Large intestine (tissue), 12 donors: ENCODE measurements at places on chromosomes 16 and 17.
A peak's percentile ranks its signal among the peaks of the same experiment; 100 is the strongest.

DNA sequence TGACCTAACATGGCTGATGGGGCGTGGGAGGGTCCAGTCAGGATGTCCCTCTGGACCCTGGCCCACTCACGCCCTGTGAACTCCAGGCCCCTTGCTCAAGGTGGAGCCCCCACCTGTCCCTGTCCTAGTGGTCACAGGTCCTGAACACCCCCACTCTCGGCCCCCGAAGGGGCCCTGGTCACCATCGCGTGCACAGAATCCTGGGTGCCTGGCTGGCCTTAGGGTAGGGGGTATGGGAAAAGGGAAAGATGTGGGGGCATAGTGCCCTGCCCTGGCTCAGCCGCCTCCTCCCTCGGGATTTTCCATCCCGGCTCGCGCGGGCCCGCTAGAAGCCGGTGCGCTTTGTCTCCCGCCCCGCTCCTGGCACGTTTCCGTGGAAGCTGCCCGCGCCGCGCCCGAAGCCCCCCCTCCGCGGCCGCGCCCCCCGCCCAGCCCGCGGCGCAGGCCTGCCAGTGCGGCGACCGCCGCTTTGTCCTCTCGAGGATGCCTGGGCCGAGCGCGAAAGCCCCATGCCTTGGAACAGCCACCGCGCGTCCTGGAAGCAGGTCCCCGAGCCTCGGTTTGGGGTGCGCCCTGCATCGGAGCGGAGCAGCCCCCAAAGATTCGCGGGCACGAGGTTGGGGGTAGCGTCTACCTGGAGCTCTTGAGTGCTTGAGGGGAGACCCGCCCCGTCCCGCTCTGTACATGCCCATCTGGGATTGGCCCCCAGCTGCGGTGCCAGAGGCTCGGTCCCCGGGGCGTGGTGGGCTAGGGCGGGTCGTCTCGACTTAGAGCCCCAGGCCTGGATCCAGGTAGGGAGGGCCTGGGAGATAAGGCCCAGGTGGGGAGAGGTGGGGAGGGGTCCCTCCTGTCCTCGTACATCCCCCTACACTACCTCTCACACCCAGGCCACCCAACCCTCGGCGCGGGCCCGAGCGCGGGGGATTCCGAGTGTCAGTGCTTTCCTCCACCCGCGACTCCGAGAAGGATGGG is 1.3 kb downstream of the SMPD3 start:
- H3K36me3 ChIP-seq: no peaks in the 10 kb centered on the region
- H3K27ac ChIP-seq: no peak overlapping the region
- peak overlapping the region; percentile 41 for H3K4me3 ChIP-seq
- DNase-seq: no peak

- no peaks in the 10 kb centered on the region for H3K27me3 ChIP-seq
- H3K4me1 ChIP-seq: peaks cover 5% of the 10 kb centered on the region
Observed at GRCh38 chr17:64938925-64939474, 19.7 kb upstream of the LRRC37A3 start.

- no peaks in the 10 kb centered on the region for H3K4me1 ChIP-seq
- no peak for DNase-seq
- no peaks in the 10 kb centered on the region for H3K27me3 ChIP-seq
- no peaks in the 10 kb centered on the region for H3K36me3 ChIP-seq
- no peak overlapping the region for H3K27ac ChIP-seq
- no peak overlapping the region for H3K4me3 ChIP-seq
Observed at GRCh38 chr16:4142268-4142667, 26.0 kb upstream of the ADCY9 start.

GRCh38 chr17:34218748-34219147 is 36.3 kb upstream of the CCL2 start:
- H3K27ac ChIP-seq: no peak overlapping the region
- peaks cover 4% of the 10 kb centered on the region for H3K27me3 ChIP-seq
- H3K36me3 ChIP-seq: no peaks in the 10 kb centered on the region
- H3K4me1 ChIP-seq: no peaks in the 10 kb centered on the region

DNA sequence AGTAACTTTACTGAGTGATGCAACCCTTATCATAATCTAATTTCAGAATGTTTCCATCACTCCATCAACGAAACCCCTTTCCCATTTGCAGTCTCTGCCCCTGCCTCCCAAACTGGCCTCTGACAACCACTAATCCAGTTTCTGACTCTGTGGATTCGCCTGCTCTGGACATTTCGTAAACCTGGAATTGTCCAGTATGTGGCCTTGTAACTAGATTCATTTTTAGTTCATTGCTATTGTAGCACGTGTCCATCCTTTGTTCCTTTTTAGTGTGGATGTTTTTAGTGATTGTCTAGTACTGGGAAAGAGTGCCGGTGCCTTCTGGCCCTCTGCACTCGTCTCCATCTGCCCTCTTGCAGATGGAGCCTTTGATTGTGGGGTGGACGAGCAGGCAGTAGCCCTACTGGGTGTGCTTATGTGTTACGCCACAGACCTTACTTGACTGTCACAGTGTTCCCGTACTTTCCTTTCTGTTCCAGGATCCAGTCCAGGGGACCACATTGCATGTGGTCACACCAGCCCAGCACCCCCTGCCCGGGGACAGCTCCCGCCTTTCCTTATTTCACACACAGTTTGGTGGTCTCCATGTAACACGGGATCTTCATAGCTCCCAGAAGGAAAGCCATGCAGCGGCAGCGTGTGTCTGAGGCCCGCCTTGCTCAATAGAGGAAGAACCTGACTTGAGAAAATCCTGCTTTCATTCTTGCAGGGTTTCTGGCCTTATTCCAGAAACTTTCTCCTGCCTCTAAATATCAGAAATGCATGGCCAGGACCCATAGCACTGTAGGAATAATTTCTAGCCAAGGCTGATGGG is 8.8 kb downstream of the KIAA0513 start:
- H3K27ac ChIP-seq: no peak overlapping the region
- no peaks in the 10 kb centered on the region for H3K36me3 ChIP-seq
- no peak for DNase-seq
- no peaks in the 10 kb centered on the region for H3K4me1 ChIP-seq
- H3K4me3 ChIP-seq: no peak overlapping the region
- no peaks in the 10 kb centered on the region for H3K27me3 ChIP-seq

DNA sequence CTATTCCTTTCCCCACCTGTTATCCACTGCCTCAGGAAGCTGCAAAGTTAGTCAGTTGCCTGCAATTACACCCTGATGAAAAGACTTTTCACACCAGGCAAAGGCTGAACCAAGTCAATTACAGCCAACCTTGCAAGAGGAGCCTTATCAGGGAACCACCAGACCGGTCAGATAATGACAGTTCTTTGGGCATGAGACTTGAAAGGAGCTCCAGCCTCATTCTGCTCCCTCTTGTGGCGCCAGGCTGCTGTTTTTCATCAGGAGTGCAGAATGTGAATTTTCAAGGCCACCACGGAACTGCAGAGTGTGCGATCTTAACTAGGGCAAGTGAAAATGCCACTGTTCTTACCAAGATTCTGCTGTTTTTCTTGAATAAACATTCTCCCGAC is 22.5 kb downstream of the DNAI2 start:
- H3K27me3 ChIP-seq: no peaks in the 10 kb centered on the region
- H3K36me3 ChIP-seq: no peaks in the 10 kb centered on the region
- peaks cover 14% of the 10 kb centered on the region for H3K4me1 ChIP-seq
- H3K27ac ChIP-seq: peak overlapping the region; percentile 76

GRCh38 chr17:45729294-45729907 is 54.7 kb upstream of the CRHR1 start:
- no peaks in the 10 kb centered on the region for H3K4me1 ChIP-seq
- H3K27me3 ChIP-seq: peaks cover 18% of the 10 kb centered on the region
- no peaks in the 10 kb centered on the region for H3K36me3 ChIP-seq
- DNase-seq: no peak

GRCh38 chr17:72576289-72576759 is 455.5 kb downstream of the SOX9 start:
- peaks cover 31% of the 10 kb centered on the region for H3K4me1 ChIP-seq
- DNase-seq: no peak

GRCh38 chr16:68227183-68227793 is 8.6 kb downstream of the ESRP2 start:
- DNase-seq: peak; percentile 53
- H3K27ac ChIP-seq: no peak overlapping the region
- H3K4me3 ChIP-seq: no peak overlapping the region
- H3K36me3 ChIP-seq: peaks cover 53% of the 10 kb centered on the region
- H3K27me3 ChIP-seq: no peaks in the 10 kb centered on the region

- DNase-seq: no peak
- H3K27me3 ChIP-seq: no peaks in the 10 kb centered on the region
- no peak overlapping the region for H3K27ac ChIP-seq
Observed at GRCh38 chr17:6196355-6196754, 126.2 kb downstream of the WSCD1 start.

DNA sequence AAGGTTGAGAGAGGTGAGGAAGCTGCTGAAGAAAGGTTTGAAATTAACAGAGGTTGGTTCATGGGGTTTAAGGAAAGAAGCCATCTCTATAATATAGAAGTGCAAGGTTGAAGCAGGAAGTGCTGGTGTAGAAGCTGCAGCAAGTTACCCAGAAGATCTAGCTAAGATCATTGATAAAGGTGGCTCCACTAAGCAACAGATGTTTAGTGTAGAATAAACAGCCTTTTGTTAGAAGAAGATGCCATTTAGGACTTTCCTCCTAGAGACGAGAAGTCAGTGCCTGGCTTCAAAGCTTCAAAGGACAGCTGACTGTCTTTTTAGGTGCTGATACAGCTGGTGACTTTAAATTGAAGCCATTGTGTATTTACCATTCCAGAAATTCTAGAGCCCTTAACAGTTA is 29.3 kb downstream of the GOSR1 start:
- H3K4me1 ChIP-seq: no peaks in the 10 kb centered on the region
- no peak overlapping the region for H3K27ac ChIP-seq
- no peak overlapping the region for H3K4me3 ChIP-seq
- no peaks in the 10 kb centered on the region for H3K27me3 ChIP-seq

DNA sequence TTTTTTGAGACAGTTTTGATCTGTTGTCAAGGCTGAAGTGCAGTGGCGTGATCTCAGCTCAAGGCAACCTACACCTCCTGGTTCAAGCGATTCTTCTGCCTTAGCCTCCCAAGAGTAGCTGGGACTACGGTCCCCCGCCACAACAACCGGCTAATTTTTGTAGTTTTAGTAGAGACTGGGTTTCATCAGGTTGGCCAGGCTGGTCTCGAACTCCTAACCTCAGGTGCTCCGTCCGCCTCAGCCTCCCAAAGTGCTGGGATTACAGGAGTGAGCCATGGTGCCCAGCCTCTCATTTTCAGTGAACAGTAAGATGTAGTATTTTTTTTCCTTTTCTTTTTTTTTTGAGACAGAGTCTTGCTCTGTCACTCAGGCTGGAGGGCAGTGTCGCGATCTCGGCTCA is 7.8 kb downstream of the SUMO2 start:
- H3K27ac ChIP-seq: no peak overlapping the region
- no peaks in the 10 kb centered on the region for H3K4me1 ChIP-seq
- H3K27me3 ChIP-seq: no peaks in the 10 kb centered on the region
- H3K4me3 ChIP-seq: no peak overlapping the region

GRCh38 chr16:20385844-20386832 is 18.4 kb downstream of the PDILT start:
- DNase-seq: peak; percentile 37
- no peak overlapping the region for H3K27ac ChIP-seq
- peaks cover 6% of the 10 kb centered on the region for H3K4me1 ChIP-seq
- H3K36me3 ChIP-seq: no peaks in the 10 kb centered on the region
